ENCODE measurements at places on chromosomes 16 and 17.

GRCh38 chr17:78359997-78360370, at the start of gene SOCS3:
Gene SOCS3, minus strand, starts transcription at chr17:78360077. Its CDS starts 982 bp downstream, at chr17:78359095.
- peak; percentile 99 for DNase-seq

GRCh38 chr17:62188713-62189112, 123.6 kb upstream of the MED13 start:
- DNase-seq = no peak

- peak; percentile 14 for DNase-seq
Measured at GRCh38 chr16:75074920-75075687, 41.5 kb downstream of the LDHD start.

DNA sequence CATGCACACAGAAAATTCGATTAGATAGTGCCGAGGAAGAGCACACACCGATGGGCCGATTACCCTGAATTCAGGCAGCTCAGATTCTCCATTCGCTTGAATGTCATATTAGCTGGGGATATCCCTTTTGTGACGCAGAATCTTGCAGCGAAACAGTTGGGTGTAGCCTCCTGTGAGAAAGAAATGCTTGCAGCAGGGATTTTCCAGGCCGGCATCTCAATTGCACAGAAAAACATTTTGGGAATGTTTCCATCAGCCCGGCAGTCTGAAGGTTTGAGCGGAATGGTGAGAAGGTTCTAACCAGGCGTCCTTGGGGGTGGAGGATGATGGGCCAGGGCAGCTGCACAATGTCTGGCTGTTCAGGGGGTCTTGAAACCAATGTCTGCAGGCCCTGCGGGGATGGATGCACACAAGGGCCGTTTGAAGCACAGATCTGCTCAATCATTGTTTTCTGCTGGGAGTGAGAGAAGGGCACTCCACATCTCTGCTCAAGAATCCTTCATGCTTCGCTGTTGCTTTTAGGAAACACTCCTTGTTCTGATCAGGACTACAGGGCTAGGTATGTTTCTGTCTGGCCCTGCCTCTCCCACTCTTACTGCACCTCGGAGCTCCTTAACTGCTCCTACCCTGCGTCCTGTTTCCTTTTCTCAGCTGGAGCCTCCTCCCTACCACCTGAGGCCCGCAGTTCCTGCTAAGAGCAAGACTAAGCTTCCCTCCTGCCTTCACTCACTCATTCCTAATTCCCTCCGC, 94.6 kb downstream of the CMIP start:
- DNase-seq = no peak

DNA sequence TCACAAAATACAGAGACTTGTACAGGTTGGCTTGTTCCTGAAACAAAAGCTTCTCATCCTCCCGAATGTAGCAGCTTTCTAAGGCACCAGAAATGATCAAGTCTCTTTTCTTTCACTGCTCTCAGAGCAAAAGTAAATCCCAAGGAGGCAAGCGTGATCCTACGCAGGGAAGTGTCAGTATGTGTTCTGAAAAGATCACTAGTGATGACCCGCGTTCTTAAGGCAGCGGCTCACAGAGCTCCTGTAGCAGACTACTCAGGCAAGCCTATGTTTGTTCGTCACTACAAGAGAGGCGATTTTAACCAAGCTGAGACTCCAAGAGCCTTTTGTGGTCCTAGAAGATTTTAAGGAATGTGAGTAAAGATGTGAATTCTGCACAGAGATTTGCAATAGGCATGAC, 34.5 kb downstream of the WIPI1 start:
- DNase-seq = no peak

GRCh38 chr17:32297860-32298259, 32.2 kb downstream of the RHBDL3 start:
- no peak for DNase-seq

GRCh38 chr16:54533856-54534490, 247.4 kb upstream of the IRX3 start:
- no peak for DNase-seq

GRCh38 chr17:47889734-47890529, 6.1 kb upstream of the SP2 start:
- DNase-seq = peak; percentile 71

- DNase-seq = peak; percentile 28
Measured at GRCh38 chr17:55294042-55294751, 29.4 kb downstream of the HLF start.

GRCh38 chr16:57017251-57017650, 27.9 kb downstream of the NLRC5 start:
- peak; percentile 32 for DNase-seq

- peak; percentile 32 for DNase-seq
Measured at GRCh38 chr17:14621826-14622614, 321.1 kb downstream of the HS3ST3B1 start.

GRCh38 chr17:44997733-44998520, 29.8 kb upstream of the C1QL1 start:
- no peak for DNase-seq

- peak; percentile 68 for DNase-seq
Measured at GRCh38 chr16:53509906-53510703, 7.1 kb upstream of the AKTIP start.

- DNase-seq = peak; percentile 9
Measured at GRCh38 chr16:56734429-56734828, 4.5 kb downstream of the NUP93 start.

GRCh38 chr17:58560511-58560910, 46.1 kb upstream of the MTMR4 start:
- DNase-seq = no peak

DNA sequence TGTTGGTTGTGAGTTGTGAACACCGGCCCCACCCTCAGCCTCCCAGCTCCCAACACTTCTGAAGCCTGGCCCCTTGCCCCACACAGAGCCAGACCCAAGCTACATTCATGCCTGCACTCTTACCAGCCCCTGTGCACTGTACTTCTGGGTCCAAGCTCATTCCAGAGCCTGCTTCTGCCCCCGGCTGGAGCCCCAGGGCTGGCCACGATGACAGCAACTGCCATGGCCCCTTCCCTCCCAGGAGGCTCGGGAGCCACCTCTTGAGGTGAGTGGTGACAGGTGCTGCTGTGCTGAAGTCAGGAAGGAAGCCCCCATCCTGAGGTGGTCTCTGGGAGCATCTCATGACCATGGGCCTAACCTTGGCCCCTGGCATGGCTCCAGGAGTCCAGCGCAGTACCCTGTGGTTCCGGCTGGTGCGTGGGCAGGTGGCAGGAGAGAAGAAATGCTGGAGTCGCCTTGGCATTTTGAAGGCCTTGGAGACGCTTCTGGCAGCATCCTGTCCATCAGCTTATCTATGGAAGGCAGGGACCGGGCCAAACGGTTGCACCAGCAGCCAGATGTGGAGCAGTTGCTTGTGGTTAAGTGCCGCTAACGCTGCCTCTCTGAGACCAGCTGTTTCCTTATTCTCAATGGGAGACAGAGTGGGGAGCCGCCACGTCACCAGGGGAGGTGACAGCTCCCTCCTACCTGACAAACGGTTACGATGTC, 3.9 kb upstream of the CDT1 start:
- no peak for DNase-seq

DNA sequence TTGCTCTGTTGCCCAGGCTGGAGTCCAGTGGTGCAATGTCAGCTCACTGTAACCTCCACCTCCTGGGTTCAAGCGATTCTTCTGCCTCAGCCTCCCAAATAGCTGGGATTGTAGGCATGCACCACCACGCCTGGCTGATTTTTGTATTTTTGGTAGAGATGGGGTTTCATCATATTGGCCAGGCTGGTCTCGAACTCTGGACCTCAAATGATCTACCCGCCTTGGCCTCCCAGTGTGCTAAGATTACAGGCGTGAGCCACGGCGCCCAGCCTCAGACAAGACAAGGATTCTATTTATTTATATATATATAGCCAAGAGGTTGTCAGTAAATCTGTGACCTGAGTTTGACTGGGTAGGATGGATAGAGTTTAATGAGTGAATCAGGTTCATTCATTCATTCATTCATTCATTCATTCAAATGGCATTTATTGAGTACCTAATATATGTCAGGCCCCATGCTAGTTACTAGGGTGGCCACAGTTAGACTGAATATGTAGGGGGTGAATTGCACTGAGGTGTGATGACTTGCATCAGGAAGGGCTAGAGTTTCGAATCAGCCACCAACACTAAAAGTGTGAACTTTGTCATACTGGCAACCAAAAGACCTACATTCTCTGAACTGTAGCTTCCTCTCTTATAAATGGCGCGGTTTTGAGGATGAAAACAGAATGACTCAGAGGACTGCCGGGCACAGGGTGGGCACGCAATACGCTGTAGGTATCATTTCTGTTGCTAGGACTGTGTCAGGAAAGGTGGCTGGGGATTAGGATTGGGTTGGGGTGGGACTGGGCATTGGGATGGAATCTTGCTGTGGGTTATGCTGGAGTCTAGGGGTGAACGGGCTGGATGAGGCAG, 37.8 kb downstream of the ITGAE start:
- DNase-seq = no peak

- peak; percentile 68 for DNase-seq
Measured at GRCh38 chr17:81553018-81553615, 964 bp upstream of the FAAP100 start.

DNA sequence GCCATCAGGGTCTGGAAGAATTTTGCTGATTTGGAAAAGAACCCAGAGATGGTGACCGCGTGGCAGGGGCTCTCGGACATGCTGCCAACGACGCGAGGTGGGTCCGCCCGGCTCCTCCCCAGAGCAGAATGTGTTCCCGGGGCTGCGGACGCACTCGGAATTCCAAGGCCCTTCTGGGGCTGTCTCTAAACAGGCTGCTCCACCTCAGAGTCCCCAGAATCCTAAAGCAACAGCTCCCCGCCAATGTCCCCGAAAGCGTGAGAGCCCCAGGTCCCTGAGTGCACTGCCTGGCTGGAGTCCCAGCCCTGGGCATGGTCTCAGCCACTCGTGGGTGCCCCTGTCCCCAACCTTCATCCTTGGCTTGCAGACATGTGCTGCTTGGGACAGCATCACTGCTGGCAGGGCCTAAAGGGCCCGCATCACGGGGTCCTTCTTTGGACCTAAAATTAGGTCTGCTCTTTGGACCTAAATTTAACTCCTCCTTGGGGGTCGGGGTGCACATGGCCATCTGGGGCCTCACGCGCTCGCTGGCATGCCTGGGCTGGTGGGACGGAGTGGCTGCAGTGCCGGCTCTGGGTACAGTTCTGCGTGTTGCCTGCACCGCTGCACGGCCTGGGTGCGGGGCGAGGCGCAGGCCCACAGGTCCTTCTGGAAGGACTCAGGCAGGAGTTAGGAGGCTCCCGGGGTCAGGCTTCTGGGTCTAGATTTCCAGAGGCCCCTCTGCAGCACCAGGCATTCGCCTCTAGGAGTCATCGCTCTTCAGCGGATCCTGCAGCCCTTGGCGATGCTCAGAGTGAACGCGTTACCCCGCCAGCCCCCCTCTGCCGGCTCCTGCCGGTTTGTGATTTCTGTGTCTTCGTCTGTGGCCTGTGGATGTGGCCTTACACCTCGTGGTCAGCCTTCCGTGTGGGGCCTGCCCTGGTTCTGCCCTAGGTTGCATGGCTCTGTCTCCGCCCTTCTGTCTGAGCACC, 41.9 kb upstream of the CHMP6 start:
- DNase-seq = no peak

GRCh38 chr17:73962308-73962707, 241.2 kb upstream of the RPL38 start:
- no peak for DNase-seq

DNA sequence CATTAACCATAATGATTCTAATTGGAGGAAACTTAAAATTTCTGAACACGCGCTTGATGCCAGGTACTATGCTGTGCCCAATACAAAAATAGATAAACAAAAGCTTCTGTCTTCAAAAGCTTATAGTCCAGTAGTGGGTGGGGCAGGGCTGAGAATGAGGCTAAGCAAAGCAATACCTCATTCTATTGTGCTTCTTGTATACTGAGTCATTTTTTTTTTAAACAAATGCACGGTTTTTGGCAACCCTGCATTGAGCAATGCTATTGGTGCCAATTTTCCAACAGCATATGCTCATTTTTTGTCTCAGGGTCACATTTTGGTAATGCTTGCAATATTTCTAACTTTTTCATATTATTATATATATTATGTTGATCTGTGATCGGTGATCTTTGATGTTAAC, 34.7 kb upstream of the HNF1B start:
- no peak for DNase-seq

- no peak for DNase-seq
Measured at GRCh38 chr16:89593841-89594240, 18.3 kb downstream of the CPNE7 start.

- no peak for DNase-seq
Measured at GRCh38 chr17:42016411-42016831, 818 bp downstream of the DNAJC7 start.

- DNase-seq = no peak
Measured at GRCh38 chr16:64206862-64207261, 915.0 kb downstream of the CDH11 start.

- no peak for DNase-seq
Measured at GRCh38 chr17:37384560-37385149, 8.9 kb downstream of the C17orf78 start.

DNA sequence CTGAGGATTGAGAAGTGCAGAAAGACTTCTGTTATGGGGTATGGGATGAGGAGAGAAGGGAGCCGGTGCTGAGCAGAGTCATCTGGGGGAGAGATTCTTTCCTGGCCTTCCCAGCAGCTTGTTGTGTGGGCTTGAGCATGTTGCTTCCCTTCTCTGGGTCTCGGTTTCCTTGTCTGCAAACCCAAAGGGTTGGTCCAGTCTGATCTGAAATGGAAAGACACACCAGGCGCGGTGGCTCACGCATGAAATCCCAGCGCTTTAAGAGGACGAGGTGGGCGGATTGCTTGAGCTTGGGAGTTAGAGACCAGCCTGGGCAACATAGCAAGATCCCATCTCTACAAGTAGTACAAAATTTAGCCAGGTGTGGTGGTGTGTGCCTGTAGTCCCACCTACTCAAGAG, 6.0 kb downstream of the SOCS3 start:
- no peak for DNase-seq

- DNase-seq = no peak
Measured at GRCh38 chr17:28714281-28714680, 2.6 kb upstream of the PROCA1 start.

- DNase-seq = no peak
Measured at GRCh38 chr17:56688151-56688550, 94.7 kb downstream of the NOG start.

DNA sequence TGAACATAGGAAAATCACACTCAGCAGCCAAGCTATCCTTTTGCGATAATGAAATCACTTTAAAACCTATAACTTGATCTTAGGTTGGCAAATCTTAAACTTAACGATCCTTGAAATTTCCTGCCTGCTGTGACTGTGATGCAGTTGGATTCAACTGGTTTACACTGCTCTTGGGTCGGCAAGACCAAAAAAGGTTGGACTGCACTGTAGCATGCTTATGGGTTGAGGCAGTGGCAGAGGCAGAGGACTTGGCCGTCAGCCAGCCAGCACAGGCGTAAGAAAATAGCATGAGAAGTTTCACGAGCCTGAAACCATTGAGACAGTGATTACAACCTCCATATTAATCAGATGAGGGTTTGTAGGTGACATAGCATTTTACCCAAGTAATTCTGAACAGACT, 21.4 kb downstream of the WSB1 start:
- DNase-seq = peak; percentile 81
